CD4-positive, CD25-positive, alpha-beta regulatory T cell (primary cell): ENCODE measurements at places on chromosomes 11 and 22. TPM values are rescaled to one million over a fixed set of nuclear protein-coding genes. Genes with fewer than 3 reads are reported as not detected.

Gene THAP12
- polyA plus RNA-seq = 71.0 TPM

Gene C22orf42
- polyA plus RNA-seq = not detected

Gene CD248
- polyA plus RNA-seq = 0.09 TPM

Gene NOX4
- polyA plus RNA-seq = not detected

Gene LIF
- polyA plus RNA-seq = not detected

Gene KCNQ1
- polyA plus RNA-seq = 6.8 TPM

Gene TMEM86A
- polyA plus RNA-seq = 1.00 TPM

Gene CWF19L2
- polyA plus RNA-seq = 8.2 TPM
